Osteocyte (in vitro differentiated cells): ENCODE measurements at places on chromosomes 12 and 14. TPM values are rescaled to one million over a fixed set of nuclear protein-coding genes. Genes with fewer than 3 reads are reported as not detected.

DNA sequence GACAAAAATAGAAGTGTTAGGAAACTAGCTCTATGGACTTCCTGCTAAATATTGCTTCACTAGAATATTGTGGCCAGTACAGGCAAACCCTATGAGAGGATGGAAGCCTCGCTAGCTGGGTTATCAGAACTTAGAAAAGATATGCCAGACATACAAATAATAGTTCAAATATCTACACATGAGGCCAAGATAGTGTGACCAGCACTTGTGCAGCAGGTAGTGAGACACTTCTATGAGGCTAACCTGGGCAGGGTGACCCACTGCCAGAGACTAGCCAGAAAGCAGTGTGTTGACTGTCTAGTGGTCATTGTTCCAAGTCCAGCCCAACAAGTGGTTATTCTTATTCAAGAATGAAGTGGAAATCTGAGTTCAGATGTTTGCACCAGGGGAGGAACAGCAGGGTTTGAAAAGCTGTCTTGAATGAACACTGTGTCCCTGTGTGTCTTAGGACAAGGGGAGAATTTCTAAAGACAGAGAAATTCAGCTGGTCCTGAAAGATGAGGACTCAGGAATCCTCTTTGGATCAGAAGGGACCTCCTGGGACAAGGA lies 16.3 kb downstream of the TSPAN8 start:
- H3K4me3 ChIP-seq = no peak overlapping the region
- peaks cover 7% of the 10 kb centered on the region for H3K4me1 ChIP-seq
- no peak overlapping the region for H3K27ac ChIP-seq
- no peak for DNase-seq

Gene ACSM4
- not detected in 2 replicates for total RNA-seq

DNA sequence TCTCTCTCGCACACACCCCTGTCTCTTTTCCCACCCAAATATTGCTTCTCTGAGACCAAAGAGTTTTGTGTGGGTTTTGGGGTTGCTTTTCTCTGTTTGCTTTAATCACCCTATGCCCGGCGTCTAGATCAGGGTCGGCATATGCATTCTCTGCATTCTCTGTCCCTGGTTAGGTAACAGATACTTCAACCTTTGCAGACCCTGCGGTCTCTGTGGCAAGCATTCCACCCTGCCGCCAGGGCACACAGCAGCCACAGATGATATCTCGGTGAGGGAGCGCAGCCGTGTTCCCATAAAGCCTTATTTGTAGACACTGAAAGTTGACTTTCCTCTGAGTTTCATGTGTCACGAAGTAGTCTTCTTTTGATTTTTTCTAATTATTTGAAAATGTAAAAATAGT lies 110.4 kb upstream of the FZD10 start:
- H3K36me3 ChIP-seq = no peaks in the 10 kb centered on the region
- no peak overlapping the region for H3K27ac ChIP-seq
- no peak for DNase-seq
- H3K4me1 ChIP-seq = no peaks in the 10 kb centered on the region
- no peaks in the 10 kb centered on the region for H3K27me3 ChIP-seq

Gene WNT1
- not detected in 2 replicates for total RNA-seq

DNA sequence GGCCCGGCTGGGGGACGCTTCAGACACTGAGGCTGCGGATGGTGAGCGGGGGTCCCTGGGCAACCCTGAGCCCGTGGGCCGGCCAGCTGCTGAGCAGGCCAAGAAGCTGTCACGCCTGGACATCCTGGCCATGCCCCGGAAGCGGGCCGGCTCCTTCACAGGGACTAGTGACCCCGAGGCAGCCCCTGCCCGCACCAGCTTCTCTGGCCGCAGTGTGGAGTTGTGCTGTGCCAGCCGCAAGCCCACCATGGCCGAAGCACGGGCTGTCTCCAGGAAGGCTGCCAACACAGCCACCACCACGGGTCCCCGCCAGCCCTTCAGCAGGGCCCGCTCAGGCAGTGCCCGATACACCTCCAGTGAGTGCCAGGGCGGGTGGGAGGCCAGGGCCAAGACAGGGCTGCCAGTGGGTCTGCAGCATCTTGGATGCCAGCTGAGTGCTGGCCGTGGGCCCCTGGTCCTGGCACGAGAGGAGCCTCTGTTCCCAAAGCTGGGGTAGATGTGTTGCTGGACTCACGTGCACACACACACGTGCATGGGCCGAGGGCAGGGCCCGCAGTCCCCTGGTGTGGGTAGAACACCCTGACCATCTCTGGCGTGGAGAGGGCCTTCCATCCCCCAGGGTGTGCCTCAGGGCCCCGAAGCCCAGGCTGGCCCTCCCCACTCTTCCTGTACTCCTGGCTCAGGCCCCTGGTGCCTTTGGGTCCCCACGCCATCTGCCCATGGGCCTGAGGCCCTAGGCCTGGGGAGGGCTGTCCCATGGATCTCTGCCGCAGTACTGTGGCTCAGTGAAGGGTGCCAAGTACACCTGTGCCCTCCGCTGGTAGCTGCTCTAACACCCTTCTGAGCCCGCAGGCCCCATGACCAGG lies 22.8 kb downstream of the CEP170B start:
- H3K4me3 ChIP-seq = no peak overlapping the region
- H3K27ac ChIP-seq = no peak overlapping the region
- no peak for DNase-seq

DNA sequence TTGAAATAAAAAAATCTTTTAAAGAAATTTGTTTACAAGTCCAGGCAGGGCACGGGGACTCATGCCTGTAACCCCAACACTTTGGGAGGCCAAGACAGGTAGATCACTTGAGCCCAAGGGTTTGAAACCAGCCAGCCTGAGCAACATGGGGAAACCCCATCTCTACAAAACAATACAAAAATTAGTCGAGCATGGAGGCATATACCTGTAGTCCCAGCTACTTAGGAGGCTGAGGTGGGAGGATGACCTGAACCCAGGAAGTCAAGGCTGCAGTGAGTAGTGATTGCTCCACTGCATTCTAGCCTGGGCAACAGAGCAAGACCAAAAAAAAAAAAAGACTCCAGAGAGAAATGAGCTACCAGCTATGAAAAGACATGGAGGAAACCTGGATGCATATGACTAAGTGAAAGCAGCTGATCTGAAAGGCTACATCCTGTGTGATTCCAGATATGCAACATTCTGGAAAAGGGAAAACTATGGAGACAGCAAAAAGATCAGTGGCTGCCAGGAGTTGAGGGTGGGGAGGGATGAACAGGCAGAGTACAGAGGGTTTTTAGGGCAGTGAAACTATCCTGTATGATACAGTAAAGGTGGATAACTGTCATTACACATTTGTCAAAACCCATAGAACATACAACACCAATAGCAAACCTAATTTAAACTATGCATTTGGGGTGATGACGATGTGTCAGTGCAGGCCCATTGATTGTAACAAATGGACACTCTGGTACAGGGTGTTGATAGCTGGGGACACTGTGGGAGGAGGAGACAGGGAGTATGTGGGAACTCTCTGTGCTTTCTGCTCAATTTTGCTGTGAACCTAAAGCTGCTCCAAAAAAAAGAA lies 59.9 kb downstream of the PRKAB1 start:
- DNase-seq = no peak
- no peaks in the 10 kb centered on the region for H3K27me3 ChIP-seq
- H3K36me3 ChIP-seq = peaks cover 3% of the 10 kb centered on the region
- no peaks in the 10 kb centered on the region for H3K4me1 ChIP-seq

GRCh38 chr12:128542844-128543243 lies 275.9 kb downstream of the TMEM132C start:
- H3K27ac ChIP-seq = no peak overlapping the region
- no peaks in the 10 kb centered on the region for H3K36me3 ChIP-seq
- DNase-seq = no peak
- H3K4me1 ChIP-seq = no peaks in the 10 kb centered on the region
- no peaks in the 10 kb centered on the region for H3K27me3 ChIP-seq
- no peak overlapping the region for H3K4me3 ChIP-seq

DNA sequence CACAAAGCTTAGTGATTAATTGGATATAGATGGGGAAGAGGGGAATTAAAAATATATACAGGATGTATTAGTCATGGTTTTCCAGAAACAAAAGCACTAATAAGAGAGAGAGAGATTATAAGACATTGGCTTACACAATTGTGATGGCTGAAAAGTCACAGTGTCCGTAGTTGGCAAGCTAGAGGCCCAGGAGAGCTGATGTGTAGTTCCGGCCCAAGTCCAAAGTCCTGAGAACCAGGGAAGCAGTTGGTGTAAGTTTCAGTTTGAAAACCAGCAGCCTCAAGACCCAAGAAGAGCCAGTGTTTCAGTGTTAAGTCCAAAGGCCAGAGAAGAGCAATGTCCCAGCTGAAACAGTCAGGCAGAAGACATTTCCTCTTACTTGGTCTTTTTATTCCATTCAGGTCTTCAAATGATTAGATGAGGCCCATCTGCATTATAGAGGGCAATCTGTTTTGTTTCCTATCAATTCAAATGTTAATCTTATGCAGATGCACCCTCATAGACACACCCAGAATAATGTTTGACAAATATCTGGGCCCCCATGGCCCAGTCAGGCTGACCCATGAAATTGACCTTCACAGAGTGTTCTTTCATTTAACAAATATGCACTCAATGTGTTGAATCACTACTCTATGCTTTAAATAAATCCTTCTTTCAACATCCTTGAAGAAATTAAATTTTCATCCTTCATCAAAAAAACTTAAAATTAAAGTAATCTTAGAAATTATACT lies 67.2 kb upstream of the DIO2 start:
- no peaks in the 10 kb centered on the region for H3K36me3 ChIP-seq
- H3K4me1 ChIP-seq = peaks cover 10% of the 10 kb centered on the region
- peak overlapping the region; percentile 31 for H3K27ac ChIP-seq
- no peaks in the 10 kb centered on the region for H3K27me3 ChIP-seq

DNA sequence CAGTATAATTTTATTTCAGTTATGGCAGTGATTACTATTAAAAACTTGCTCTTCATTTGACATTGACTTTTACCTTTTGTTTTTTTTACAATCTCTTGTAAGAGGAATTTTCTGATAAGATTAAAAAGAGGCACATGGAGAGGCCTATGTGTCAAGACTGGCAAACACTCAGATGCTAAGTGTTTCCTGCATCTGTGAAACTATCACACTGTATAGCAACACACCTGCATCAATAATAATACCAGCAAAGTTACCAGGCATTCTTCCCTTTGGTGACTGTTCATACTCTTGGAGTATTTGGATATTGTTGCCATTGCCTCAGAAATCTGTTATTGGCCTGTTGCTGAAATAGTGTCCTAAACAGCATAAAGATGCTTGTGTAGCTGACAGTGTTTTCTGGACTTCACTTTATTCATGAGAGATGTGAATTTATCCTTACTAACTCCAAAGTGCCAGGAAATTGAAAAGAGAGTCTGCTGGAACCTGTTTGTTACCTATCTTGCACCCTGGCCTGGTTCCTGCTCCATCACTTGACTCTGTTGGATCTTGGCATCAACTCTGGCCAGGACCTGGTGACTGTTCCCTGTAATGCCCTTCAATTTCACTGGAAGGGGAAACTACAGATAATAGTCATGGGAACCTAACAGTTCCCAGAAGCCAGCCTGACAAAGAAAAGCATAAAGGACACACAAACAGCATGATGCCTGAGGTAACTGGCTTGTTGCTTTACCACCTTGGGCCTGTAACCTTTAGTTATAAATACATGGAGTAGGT lies 19.8 kb downstream of the SLC16A7 start:
- H3K27me3 ChIP-seq = no peaks in the 10 kb centered on the region
- no peak for DNase-seq
- no peak overlapping the region for H3K27ac ChIP-seq
